ENCODE measurements at places on chromosomes 4 and X.

- no peak for DNase-seq
Observed at GRCh38 chrX:109352066-109352588, 129.8 kb downstream of the GUCY2F start.

DNA sequence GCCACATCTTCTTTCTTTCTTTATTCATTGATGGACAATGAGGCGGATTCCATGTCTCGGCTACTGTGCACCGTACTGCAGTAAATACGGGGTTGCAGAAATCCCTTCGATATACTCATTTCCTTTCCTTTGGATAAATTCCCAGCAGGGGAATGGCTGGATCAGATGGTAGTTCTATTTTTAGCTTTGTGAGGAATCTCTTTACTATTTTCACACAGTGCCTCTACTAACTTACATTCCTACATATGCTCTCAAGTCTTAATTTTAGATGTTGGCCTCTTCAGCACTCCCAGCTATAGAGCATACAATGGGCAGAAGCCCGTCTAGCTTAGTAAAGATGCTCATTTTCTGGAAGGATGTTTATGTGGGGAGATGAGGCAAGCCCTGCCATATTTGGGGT is 317.4 kb downstream of the ASMT start:
- no peak for DNase-seq

GRCh38 chr4:157961229-157961990 is 211.4 kb downstream of the GASK1B start:
- DNase-seq: no peak

- DNase-seq: no peak
Observed at GRCh38 chr4:81135501-81135900, 79.5 kb downstream of the PRKG2 start.

- DNase-seq: no peak
Observed at GRCh38 chrX:105114554-105115130, 105.9 kb downstream of the TEX13A start.

- no peak for DNase-seq
Observed at GRCh38 chr4:105184316-105184980, 37.8 kb downstream of the TET2 start.

- no peak for DNase-seq
Observed at GRCh38 chr4:185693548-185694215, 118.3 kb downstream of the SORBS2 start.

- DNase-seq: peak; percentile 75
Observed at GRCh38 chrX:129726307-129727111, 12.3 kb upstream of the XPNPEP2 start.

- DNase-seq: no peak
Observed at GRCh38 chr4:161926033-161926828, 237.6 kb downstream of the FSTL5 start.

- no peak for DNase-seq
Observed at GRCh38 chrX:37776283-37776986, 3.4 kb upstream of the CYBB start.

DNA sequence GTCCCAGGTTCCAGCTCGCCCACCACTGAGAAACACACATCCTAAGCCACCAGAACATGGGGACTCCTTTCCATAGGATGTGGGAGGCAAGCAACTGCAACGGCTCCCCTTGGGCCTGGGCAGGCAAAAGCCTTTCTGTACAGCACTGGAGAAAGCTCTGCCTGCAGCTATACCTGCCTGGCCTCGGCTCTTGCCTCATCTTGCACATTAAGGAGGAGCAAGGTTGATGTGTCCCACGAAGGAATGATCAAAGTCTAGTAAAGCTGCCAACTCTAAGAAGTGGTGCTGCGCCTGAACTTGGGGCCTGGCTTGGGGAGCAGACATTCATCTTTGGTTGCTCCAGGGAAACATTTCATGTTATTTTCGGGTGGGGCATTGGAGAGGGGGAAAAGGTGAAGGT is 19.6 kb downstream of the CCNG2 start:
- DNase-seq: no peak

- no peak for DNase-seq
Observed at GRCh38 chrX:14607446-14607985, 78.2 kb downstream of the GLRA2 start.

DNA sequence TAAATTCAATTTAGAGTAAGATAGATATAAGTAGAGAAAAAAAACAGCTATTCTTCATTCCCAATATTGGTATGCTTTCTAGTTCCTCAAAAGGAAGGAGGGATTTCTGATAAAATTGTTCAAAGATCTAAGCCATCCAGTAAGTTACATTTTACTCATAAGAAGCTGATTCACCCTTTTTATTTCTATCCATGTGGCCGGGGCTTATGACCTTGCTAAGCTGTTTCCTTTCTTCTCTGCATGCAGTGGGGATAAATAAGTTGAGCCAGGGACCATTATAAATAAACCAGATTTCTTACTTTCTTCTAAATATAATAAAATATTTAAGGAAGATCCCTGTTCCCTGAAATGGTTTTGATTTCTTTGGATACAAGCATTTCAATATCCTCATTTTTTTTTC is 502.3 kb downstream of the PDHA2 start:
- DNase-seq: no peak

DNA sequence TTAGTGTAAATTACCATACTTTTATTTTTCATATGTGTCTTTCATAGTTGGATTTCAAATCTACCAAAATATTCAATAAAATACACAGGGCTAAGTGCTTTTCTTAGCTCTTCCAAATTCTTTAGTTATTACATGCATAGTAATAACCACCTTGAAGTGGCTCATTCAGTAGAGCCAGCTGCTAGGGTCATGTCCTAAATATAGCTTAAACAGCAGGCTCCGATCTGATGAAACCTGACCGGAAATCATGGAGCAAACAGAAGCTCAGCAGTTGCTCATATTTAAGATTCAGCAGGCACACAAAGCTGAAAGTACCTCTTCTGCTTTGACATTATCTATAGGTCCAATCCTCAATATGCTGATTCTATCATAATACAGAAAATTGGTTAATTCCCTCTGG is 1470.4 kb downstream of the ADGRL3 start:
- DNase-seq: no peak

DNA sequence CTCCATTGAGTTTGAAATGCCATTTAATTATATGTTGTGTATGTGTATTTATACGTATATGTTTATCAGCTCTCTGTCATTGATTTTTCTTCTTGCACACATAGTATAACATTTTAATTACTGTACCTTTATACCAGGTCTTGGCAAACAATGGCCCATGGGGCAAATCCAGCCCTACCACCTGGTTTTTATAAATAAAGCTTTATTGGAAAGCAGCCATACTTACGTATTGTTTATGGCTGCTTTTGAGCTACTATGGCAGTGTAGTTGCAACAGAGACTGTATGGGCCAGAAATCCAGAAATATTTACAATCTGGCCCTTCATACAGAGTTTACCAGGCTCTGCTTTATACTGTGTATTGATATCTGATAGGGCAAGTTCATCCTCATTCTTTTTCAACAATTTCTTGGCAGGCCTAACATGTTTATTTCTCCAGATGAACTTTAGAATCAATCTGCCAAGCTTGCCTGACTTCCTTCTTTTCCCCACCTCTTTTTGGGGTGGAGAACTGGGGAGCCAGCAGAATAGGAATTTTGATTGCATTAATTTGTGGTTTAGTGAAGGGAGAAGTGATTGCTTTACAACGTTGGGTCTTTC is 15.8 kb downstream of the DCUN1D4 start:
- no peak for DNase-seq

DNA sequence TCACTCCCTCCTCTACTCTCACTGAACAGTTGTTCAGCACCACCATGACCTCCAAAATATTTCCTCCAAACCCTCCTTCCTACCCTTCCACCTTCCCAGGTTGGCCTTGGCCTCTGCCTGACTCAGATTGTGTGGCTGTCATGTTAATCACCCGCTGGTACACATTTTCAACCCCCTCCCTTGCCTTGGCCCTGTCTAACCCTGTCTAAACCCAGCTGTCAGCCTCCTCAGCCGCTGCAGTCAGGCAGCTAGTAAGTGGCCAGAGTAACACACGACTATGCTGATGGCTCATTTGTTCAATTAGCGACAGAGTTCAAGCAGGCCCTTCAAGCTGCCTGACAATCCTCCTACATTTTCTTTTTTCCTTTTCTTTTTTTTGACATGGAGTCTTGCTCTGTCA is 18.0 kb downstream of the ING2 start:
- no peak for DNase-seq

GRCh38 chrX:76248901-76249300 is 76.0 kb downstream of the PBDC1 start:
- no peak for DNase-seq

DNA sequence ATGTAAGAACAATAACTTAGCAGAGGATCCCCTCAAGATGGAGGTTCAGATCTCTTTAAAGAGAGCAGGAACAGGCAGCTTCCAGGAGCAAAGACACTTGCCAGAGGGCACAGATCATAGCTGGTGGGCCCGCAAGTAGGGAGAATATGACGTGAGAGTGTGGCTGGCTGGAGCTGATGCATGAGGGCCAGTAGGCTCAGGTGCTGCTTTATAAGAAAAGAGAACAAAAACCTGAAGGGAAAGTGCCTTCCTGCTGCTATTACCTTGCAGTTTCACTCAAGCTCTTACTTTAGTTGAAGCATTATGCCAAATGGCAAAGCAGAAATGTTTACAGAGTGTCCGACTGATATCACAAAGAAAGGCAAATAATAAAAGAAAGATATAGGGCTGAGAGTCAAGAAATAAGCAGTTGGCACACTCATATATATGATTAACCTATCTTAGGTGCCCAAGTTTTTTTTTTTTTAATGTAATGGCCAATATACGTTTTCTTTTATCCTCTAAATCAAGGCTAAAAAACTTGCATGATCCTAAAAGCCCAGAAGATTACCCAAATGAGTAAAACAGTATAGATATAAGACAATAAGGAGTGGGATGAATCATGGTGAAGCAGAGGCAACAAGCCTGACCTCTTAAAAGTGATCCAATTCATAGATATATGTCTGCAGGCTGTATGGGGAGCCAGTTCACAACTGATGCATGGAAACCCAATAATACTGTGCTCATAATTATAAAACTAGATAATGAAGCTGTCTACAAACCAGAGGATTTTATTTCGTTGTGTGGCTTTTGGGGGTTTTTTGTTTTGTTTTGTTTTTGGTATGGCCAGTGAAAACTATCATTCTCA is 12.6 kb downstream of the NR0B1 start:
- no peak for DNase-seq

- no peak for DNase-seq
Observed at GRCh38 chrX:124098089-124098488, 136.6 kb downstream of the STAG2 start.

- no peak for DNase-seq
Observed at GRCh38 chr4:89800012-89800516, 36.9 kb downstream of the SNCA start.

DNA sequence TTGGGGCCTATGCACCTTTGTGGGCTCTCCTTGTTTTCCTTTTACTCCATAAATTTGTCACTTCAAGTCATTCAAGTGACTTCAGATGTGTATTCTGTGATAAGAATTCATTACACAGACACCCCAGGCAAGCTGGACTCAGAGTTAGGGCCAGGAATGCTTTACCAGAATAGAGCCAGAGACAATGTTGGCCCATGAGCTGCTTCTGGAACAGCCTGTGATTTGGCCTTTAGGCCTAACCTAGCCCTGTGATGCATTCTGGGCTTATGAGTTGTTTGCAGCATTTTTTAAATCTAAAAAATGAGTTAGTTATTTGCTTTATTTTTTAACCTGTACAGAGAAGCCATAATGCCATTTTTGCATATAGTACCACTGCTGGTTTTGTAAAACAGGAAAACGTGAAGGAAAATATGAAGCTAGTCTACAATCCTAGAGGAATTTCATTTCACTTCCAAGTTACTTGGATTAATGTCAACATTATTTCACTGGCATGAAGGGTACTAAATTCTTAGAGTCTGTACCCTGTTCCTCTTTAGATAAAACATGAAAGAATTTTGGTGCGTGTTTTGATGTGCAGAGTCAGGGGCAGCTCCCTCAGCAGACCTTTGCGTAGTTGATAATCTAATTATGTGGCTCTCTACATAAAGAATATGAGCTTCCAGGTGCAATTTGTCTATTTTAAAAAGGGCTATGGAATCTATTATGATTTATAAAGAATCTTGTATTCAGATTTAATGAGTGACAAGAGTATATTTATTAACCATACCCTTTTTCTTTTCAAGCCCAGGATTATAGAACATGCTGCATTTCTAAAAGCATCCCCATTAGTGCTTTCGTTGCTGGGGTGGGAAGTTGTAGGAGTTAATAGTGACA is 84.7 kb downstream of the ARHGAP10 start:
- no peak for DNase-seq

- DNase-seq: no peak
Observed at GRCh38 chr4:37664696-37665095, 21.5 kb downstream of the RELL1 start.

GRCh38 chrX:39011454-39012221 is 210.4 kb downstream of the MID1IP1 start:
- DNase-seq: no peak

DNA sequence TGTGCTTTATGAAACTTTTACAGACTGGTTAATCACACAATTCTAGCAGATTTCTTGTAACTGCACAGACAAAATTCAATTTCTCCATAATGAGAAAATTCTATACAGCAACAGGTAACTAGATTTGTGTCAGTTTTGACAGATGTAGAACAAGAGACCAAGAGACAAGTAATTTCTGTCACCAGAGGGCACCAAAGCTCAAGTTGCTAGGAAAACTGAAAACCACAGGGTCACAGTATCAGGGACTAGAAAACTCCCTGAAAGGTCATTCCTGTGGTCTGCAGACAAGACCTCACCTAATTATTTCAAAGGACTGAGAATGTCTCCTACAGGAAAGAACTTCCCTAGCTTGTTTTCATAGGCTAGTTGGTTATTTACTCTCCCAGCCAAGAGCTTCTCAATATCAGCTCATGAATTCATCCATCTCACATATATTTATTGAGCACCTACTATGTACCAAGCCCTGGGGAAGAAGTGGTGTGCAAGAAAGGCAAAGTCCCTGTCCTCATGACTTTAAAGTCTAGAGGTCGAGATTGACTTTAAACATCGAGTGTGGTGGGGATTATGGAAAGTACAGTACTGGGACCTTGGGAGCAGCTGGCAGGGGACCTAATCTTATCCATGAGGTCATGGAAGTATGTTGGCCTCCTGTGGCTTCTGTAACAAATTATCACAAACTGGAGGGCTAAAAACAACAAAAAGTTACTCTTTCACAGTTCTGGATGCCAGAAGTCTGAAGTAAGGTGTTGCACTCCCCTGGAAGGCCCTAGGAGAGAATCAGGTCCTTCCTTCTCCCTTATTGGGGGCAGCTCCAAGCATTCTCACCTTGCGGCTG is 47.8 kb upstream of the SETD7 start:
- DNase-seq: no peak

DNA sequence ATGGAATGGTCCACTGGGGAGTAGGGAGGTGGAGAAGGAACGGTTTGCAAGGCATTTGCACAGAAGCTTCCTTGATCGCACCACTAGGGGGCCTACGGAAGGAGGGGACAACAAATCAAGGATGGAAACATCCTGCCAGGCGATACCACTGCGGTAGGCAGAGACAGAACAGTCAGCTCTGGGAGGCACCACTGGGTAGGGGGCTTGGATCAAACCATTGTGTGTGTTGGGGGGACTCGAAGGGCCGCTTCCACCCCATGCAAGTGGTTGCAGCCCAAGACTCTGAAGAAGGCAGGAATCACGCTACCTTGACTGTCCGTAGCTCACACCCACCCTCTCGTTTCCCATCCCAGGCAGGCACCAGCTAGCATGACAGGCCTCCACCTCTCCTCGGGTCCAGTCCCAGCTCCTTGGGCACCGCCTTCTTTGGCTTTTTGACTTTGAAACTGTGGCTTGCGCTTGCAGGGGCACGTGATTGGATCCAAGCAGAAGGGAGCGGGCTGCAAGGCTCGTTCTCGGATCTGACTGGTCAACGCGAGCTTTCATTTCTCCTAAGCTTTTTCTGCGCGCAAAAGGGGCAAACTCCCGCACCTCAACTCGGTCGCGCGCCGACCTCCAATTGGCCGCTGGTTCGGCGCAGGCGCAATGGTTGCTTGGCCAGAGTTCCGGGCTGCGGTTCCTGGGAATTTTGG is 28.4 kb downstream of the GAGE1 start:
- no peak for DNase-seq
